Omental fat pad (tissue), 4 donors: ENCODE measurements at places on chromosomes 1 and 21. TPM values are rescaled to one million over a fixed set of nuclear protein-coding genes. Genes with fewer than 3 reads are reported as not detected.

The TGFB2 gene
- 3.5 TPM for total RNA-seq

The PDE4B gene
- 49.5 TPM for total RNA-seq

The KRTAP19-3 gene
- total RNA-seq = not detected

The MYOG gene
- not detected for total RNA-seq

The STRIP1 gene
- total RNA-seq = 50.7 TPM

The HMGB4 gene
- total RNA-seq = not detected
